ENCODE measurements at places on chromosomes 3 and 15. TPM values are rescaled to one million over a fixed set of nuclear protein-coding genes. Genes with fewer than 3 reads are reported as not detected.
A peak's percentile ranks its signal among the peaks of the same experiment; 100 is the strongest.

DNA sequence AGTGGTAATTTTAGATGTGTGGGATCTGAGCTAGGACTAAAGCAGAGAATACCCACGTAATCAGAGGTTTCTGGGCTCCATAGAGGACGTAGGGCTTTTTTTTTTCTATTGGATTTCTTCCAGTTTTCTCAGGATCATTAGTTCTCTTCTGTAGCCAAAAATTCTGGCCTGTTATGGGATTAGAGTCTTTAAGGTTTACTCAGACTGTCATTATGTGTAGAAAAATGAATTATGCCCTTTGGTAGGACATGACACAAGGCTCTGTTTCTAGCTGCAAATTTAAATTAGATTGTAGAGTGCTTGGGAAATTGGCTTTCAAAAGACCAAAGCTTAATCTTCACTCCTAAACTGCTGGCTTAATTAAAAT is 1.9 kb downstream of the SETD5 start:
- H3K27ac ChIP-seq, result peak overlapping the region; percentile 81
- no peak for DNase-seq
- no peaks in the 10 kb centered on the region for H3K27me3 ChIP-seq
- peaks cover 14% of the 10 kb centered on the region for H3K36me3 ChIP-seq
- H3K4me3 ChIP-seq, result peak overlapping the region; percentile 88

DNA sequence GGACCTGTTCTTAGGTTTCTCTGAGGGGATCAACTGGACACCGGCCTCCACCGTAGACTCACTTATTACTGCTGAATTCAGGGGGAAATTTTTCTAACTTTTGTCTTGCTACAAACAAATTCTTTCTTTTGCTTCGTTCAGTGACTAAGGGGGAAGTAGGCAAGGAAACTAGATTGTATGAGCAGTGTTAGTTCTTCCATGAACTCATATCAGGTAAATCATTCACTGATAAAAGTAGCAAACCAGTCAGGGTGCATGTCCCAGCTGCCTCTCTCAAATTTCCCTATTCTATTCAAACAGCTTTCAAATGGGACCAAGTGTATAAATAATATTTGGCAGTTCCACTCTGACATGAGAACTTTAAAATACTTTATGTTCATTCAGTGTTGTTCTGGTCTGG is 7.3 kb upstream of the CCDC13 start:
- H3K27ac ChIP-seq, result no peak overlapping the region
- DNase-seq, result no peak
- peaks cover 54% of the 10 kb centered on the region for H3K36me3 ChIP-seq
- H3K4me3 ChIP-seq, result no peak overlapping the region

ALDH1A3 gene
- 6.5 TPM for total RNA-seq

DNA sequence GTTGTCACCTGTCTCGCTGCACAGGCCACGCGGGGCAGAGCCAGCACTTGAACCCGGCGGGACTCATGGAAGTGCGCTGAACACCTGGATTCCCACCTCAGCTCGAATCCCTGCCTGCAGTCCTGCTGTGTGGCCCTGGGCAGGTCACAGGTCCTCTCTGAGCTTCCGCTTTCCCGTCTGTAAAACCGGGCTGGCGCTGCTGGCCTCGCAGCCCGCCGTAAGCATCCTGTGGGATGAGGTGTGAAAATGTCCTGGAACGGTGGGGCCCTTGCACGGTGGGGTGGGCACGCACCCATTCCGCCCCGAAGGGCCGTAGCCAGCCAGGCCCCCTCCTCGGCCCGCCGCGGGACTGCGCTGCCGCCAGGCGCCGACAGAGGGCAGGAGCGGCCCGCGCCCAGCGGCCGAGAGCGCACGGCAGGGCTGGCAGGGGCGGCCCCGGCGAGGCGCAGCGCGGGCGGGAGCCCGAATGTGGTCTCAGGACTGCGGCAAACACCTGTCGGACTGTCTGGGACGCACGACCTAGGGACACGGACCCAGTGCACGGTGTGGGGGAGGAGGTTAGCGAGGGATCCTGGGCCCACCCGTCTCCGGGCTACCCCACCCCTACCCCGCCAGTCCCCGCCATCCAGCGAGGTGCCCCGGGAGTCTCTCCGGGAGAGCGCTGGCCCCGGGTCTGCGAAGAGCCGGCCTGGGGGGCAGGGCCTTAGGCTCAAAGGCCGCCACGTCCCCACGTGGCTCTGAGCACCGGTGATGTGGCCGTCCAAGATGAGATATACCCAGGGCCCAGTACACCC is 40.4 kb downstream of the DNAJB8 start:
- no peaks in the 10 kb centered on the region for H3K4me1 ChIP-seq
- peak; percentile 88 for DNase-seq
- no peak overlapping the region for H3K4me3 ChIP-seq
- no peak overlapping the region for H3K27ac ChIP-seq

DNA sequence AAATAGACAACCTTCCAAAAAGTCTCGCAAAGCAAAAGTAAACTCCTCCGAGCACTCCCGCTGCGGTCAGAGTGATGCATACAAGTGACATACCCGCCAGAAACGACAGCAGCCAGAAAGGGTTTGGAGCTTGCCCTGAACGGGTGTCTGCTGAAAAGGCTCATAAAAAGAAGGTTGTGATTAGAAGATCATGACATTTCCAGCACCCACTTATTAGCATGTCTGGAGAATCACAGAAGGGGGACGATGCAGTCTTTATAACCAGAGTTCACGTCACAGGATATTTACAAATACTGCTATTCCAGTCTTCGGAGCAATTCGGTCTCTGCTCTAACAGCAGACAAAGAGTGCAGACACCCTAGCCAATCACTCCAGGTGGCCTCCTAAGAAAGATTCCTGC is 59.1 kb upstream of the FRMD4B start:
- no peak for DNase-seq
- H3K27ac ChIP-seq, result peak overlapping the region; percentile 24
- no peaks in the 10 kb centered on the region for H3K4me1 ChIP-seq

DNA sequence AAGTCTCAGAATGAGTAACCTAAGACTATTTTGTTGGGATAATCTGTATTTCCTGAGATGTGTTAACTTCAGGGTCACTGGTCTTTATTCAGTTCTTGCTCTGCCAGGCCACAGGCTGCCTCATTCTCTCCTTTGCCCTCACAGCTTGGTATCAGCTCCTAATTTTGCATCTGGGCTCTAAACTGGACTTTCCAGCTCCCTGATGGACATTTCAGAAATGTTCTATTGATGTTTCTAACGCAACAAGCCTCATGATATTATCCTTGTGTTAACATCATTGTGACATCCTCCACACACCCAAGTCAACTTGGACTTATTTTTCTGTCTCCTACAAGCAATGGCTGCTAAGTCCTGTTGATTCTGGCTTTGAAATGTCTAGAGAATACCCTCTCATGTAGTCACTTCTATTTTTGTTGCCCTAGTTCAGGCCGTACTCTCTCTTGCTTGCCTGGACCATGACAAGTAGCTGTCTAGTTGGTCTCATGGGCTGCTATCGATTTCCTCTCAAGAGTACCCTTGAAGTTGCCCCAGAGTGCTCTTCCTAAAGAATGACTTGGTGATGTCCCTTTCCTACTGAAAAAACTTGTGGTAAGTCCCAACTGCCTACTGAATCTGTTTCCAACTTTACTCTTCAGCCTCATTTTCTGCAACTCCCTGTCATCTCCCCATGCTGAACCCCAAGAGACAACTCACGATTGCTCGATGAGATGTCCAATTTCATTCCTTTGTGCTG is 52.7 kb downstream of the CHST2 start:
- H3K27ac ChIP-seq, result no peak overlapping the region
- no peaks in the 10 kb centered on the region for H3K36me3 ChIP-seq
- no peaks in the 10 kb centered on the region for H3K27me3 ChIP-seq
- H3K4me3 ChIP-seq, result no peak overlapping the region
- no peaks in the 10 kb centered on the region for H3K4me1 ChIP-seq
- no peak for DNase-seq

GRCh38 chr3:128748557-128748956 is 22.6 kb downstream of the RAB7A start:
- DNase-seq, result no peak
- peak overlapping the region; percentile 45 for H3K4me3 ChIP-seq
- H3K27me3 ChIP-seq, result no peaks in the 10 kb centered on the region
- H3K4me1 ChIP-seq, result no peaks in the 10 kb centered on the region
- H3K27ac ChIP-seq, result no peak overlapping the region

DNA sequence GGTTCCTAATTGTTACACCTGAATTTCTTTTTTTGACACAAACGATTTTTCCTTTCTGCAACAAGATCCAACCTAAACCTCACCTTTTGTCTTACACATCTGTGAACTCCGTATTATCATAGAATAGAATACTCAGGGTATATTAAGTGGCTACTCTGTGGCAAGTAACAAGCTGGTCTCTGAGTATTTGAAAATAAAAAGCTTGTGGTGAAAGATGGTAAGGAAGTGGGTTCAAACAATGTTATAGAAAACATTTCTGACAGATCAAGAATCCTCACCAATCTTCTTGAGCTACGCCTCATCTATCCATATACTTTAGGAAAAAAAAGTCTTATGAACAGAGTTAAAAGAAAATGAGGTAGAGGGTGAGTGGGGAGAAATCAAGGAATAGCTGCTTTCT is 3.5 kb upstream of the ANKRD28 start:
- no peak overlapping the region for H3K27ac ChIP-seq
- no peaks in the 10 kb centered on the region for H3K4me1 ChIP-seq
- H3K27me3 ChIP-seq, result no peaks in the 10 kb centered on the region
- H3K4me3 ChIP-seq, result no peak overlapping the region
- H3K36me3 ChIP-seq, result no peaks in the 10 kb centered on the region

GRCh38 chr15:57472861-57473260 is 96.6 kb downstream of the CGNL1 start:
- H3K27ac ChIP-seq, result no peak overlapping the region
- H3K36me3 ChIP-seq, result peaks cover 88% of the 10 kb centered on the region
- no peak overlapping the region for H3K4me3 ChIP-seq
- peaks cover 13% of the 10 kb centered on the region for H3K4me1 ChIP-seq

ADCY5 gene
- total RNA-seq, result 3.9 TPM

- H3K4me1 ChIP-seq, result no peaks in the 10 kb centered on the region
- DNase-seq, result peak; percentile 17
- H3K27ac ChIP-seq, result no peak overlapping the region
- no peaks in the 10 kb centered on the region for H3K36me3 ChIP-seq
- H3K27me3 ChIP-seq, result no peaks in the 10 kb centered on the region
These were observed 52.9 kb downstream of the GASK1A start for GRCh38 chr3:43031889-43032545.

- H3K27me3 ChIP-seq, result no peaks in the 10 kb centered on the region
- no peaks in the 10 kb centered on the region for H3K36me3 ChIP-seq
- H3K4me1 ChIP-seq, result peaks cover 14% of the 10 kb centered on the region
- DNase-seq, result no peak
- H3K27ac ChIP-seq, result no peak overlapping the region
These were observed 23.1 kb upstream of the CHD2 start for GRCh38 chr15:92877000-92877399.

DNA sequence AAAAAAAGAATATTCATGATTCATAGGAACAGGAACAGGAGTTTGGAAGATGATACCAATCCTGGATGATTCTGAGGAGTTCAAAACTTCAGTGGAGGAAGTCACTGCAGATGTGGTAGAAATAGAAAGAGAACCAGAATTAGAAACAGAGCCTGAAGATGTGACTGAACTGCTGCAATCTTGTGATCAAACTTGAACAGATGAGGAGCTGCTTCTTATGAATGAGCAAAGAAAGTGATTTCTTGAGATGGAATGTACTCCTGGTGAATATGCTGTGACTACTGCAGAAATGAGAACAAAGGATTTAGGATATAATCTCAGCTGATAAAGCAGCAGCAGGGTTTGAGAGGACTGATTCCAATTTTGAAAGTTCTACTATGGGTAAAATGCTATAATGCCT is 72.7 kb downstream of the GSK3B start:
- no peak overlapping the region for H3K4me3 ChIP-seq
- H3K36me3 ChIP-seq, result peaks cover 5% of the 10 kb centered on the region
- H3K27me3 ChIP-seq, result no peaks in the 10 kb centered on the region
- DNase-seq, result no peak
- H3K27ac ChIP-seq, result no peak overlapping the region
- peaks cover 9% of the 10 kb centered on the region for H3K4me1 ChIP-seq

- H3K4me3 ChIP-seq, result no peak overlapping the region
- no peaks in the 10 kb centered on the region for H3K4me1 ChIP-seq
These were observed 320.2 kb upstream of the MME start for GRCh38 chr3:154759966-154760365.

GOLGA6L10 gene
- 4.1 TPM for total RNA-seq

DNA sequence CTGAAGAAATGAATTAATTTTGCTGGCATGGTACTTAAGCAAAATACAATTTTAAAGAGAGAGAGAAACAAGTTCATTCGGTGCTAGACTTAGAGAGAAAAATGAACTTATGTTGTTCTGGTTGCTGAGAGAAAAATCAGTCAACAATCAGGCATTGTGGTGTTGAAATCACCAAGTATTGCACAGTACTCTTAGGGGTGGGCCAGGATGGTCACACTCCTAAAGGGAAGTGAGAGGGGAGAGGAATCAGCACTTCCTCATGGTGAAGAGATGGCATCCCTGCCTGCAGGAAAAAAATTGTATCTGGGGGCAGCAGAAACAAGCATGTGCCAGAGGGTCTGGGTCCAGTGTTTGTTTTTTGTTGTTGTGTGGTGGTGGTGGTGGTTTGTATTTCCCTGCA is 7.0 kb upstream of the DMXL2 start:
- no peaks in the 10 kb centered on the region for H3K4me1 ChIP-seq
- H3K27me3 ChIP-seq, result peaks cover 5% of the 10 kb centered on the region
- no peak for DNase-seq

GRCh38 chr3:157398598-157398997 is 38.1 kb upstream of the PTX3 start:
- H3K36me3 ChIP-seq, result no peaks in the 10 kb centered on the region
- DNase-seq, result no peak
- no peak overlapping the region for H3K27ac ChIP-seq
- no peaks in the 10 kb centered on the region for H3K4me1 ChIP-seq
- H3K27me3 ChIP-seq, result no peaks in the 10 kb centered on the region

DNA sequence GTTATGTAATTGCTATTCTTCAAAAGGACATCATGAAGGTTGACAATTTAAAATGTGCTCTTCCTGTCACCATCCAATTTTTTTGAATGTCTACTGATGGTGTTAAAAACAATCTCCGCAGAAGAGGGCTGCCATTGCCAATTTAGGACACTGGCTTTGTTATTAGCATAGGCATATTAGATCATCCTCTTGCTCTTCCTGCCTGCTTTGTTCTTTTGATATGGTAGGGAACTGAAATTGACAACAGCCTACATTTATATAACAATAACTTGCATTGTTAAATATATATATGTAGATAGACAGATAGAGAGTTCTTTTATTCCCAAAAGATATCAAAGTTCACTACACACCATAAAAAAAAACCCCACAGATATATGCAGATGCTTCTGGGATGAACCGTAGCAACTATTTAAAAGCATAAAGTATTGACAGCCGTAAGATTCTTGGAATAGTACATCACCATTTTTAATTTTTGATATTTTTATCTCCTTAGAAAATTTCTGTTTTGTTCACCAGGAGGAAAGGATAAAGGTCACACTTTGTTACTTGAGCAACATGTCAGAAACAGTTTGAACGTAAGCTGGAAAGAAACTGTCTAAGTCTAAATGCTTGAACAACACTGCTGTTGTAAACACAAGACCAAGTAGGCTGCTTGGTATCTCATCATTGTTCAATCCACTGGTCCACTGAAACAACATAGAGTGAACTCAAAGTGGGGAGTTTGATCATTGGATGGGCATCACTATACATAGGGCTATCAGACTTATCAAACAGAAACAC is 66.5 kb downstream of the MDFIC2 start:
- no peaks in the 10 kb centered on the region for H3K27me3 ChIP-seq
- H3K27ac ChIP-seq, result no peak overlapping the region
- H3K4me3 ChIP-seq, result no peak overlapping the region
- no peaks in the 10 kb centered on the region for H3K4me1 ChIP-seq
- DNase-seq, result no peak

MB21D2 gene
- total RNA-seq, result 8.2 TPM

- no peak for DNase-seq
- no peaks in the 10 kb centered on the region for H3K27me3 ChIP-seq
- H3K36me3 ChIP-seq, result no peaks in the 10 kb centered on the region
- no peak overlapping the region for H3K27ac ChIP-seq
These were observed 28.1 kb downstream of the ERICH6 start for GRCh38 chr3:150675587-150675986.

TRH gene
- 0.29 TPM for total RNA-seq

All from endodermal cell (in vitro differentiated cells).